Stimulated activated CD4-positive, alpha-beta T cell treated with anti-CD3 and anti-CD28 coated beads, Interleukin-4, amount 100 ng/mL, for 1 hour (primary cell): ENCODE measurements at places on chromosomes 11 and 22.

GRCh38 chr11:79047321-79047720 is 393.5 kb downstream of the TENM4 start:
- DNase-seq = no peak

DNA sequence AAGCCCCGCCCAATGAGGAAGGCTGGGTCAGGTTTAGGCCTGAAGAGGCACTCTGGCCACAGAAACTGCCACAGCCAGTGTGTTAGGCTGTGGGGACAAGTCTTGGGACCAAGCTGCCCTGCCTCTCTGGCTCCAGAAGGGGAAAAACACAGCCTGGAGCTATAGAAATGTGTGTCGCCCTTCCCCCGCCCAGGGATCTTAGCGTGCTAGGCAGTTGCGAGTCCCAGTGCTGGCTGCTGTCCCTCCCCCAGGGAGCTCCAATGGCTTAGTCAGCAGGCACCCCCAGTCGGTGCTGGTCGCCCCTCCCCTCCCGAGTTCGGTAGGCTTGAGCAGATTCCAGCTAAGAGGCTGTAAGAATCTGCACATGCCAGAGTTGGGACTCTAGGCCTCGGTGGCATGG is 99.5 kb upstream of the API5 start:
- no peak for DNase-seq

DNA sequence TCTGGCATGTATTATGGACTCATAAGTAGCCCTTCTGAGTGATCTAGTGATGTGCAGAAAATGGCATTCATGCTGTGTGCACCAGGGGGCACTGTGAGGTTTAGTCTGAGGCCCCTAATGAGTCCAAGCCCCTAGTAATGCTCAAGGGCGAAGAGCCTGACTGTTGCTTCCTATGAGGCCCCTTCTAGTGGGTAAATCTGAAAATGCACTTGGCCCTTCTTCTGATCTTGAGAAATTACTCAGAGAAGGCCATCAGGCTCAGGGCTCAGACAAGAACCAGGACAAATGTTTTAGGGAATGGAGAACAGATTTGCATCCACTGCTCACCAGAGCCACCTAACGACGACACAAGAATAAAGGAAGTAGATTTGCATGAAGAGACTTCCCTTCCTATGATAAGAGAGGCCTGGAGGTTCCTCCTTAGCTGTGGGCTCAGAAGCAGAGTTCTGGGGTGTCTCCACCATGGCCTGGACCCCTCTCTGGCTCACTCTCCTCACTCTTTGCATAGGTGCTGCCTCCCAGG is 75.8 kb downstream of the GGTLC2 start:
- peak; percentile 33 for DNase-seq

- DNase-seq = no peak
Observed at GRCh38 chr11:131966667-131967066, 596.3 kb downstream of the NTM start.

DNA sequence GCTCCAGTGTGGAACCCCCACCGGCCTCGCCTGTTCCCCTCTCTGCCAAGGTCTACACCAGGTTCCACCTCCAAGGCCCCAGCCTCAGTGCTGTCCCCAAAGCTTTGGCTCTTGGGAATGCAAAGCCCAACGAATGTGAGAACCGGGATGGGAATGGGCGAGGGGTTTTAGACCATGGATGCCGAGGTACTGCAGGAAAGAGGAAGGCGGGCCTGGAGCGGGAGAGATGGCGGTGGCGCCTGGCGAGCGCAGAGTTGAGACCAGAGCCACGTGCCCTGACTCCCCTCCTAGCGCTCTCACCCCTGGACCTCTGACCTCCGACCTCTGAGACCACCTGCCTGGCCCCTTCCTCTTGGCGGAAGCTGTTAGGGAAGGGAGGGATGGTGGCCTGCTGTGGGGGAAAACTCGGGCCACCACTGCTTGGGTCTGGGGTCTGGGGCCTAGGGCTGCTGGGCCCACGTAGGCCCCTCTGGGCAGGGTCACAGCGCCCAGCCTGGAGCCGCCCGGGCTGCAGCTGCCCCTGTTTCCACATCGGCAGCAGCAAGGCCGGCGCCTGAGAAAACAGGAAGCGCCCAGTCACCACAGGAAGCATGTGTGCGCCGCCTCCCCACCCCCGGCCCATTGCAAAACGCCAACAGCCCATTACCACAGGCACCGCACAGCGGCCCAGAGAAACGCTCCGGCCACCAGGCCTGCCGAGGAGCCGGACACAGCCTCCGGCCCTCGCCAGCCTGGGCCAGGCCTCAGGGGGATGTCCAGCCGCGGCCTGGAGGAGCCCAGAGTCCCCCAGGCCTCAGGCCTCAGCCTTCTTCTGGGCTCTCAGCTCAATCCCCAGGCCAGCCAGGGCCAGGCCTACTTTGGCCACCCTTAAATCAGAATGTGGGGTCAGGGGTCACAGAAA is 13.8 kb upstream of the SLC39A13 start:
- peak; percentile 65 for DNase-seq

GRCh38 chr11:91742155-91742554 is 482.5 kb upstream of the FAT3 start:
- DNase-seq = no peak

DNA sequence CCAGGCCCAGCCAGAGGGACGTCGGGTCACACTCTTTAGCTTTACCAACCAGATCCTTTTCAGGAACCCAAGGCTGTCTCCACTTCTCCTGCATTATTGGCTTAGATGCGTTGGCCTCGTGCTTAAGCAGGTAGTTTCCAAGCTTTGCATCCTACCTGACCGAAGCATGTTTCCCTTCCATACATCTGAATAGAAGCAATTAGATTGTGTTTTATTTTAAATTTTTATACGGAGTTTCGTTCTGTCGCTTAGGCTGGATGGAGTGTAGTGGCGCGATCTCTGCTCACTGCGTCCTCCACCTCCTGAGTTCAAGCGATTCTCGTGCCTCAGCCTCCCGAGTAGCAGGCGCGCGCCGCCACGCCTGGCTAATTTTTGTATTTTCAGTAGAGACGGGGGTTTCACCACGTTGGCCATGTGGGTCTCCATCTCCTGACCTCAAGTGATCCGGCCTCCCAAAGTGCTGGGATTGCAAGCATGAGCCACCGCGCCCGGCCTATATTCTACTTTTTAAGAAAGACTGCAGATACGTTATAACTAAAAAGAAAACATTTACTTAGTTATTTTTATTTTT is 677 bp downstream of the DYNC2H1 start:
- DNase-seq = no peak

GRCh38 chr11:116730601-116731000 is 42.2 kb downstream of the BUD13 start:
- DNase-seq = no peak

GRCh38 chr11:10906521-10906920 is 48.7 kb upstream of the ZBED5 start:
- no peak for DNase-seq

- DNase-seq = no peak
Observed at GRCh38 chr22:41499624-41500280, 30.8 kb downstream of the ACO2 start.

- no peak for DNase-seq
Observed at GRCh38 chr11:75571625-75572024, 9.6 kb downstream of the SERPINH1 start.

- no peak for DNase-seq
Observed at GRCh38 chr11:110755941-110756340, 43.7 kb upstream of the ARHGAP20 start.

DNA sequence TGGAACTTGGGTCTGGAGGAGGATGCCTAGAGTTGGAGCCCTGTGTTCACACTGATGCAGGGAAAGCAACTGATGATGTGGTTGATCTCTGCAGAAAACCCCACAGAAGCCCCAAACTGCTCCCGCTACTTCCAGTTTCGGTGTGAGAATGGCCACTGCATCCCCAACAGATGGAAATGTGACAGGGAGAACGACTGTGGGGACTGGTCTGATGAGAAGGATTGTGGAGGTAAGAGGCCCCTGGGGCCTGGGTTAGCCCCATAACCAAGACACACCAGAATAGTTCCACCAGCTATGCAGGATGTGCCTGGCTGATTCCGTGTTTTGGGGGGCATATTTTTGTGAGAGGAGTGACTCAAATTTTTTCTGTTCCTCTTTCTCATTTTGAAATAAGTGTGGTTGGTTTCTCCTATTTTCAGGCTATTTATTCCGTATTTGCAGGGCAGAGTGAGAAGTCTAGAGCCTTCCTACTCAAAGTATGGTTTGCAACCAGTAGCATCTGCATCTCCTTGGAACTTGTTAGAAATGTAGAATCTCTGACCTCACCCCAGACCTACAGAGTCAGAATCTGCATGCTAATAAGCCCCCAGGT is 137.3 kb upstream of the SORL1-AS1 start:
- no peak for DNase-seq

DNA sequence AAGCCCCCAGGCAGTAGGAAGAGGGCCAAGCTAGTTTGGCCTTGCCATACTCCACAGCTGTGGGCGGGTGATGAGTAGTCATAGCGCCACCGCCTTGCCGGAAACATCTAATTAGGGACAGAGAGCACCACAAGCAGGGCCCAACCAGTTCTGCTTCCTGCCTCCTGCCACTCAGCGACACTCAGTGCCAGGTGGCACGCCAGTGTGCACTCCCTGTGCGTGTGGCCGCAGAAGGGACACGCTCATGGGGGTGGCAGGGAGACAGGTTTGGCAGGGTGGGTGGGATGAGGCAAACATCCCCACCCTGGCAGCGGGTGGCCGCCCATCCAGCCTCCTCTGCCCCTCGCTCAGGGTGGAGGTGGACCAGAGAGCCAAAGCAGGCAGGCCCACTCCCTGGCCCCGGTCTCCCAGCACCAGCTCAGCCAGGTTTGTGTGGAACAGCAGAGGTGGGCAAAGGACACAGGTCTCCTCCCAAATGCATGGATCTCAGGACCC is 4.9 kb downstream of the OVOL1 start:
- peak; percentile 33 for DNase-seq

GRCh38 chr22:48692734-48693376 is 1134.8 kb downstream of the BRD1 start:
- DNase-seq = no peak

DNA sequence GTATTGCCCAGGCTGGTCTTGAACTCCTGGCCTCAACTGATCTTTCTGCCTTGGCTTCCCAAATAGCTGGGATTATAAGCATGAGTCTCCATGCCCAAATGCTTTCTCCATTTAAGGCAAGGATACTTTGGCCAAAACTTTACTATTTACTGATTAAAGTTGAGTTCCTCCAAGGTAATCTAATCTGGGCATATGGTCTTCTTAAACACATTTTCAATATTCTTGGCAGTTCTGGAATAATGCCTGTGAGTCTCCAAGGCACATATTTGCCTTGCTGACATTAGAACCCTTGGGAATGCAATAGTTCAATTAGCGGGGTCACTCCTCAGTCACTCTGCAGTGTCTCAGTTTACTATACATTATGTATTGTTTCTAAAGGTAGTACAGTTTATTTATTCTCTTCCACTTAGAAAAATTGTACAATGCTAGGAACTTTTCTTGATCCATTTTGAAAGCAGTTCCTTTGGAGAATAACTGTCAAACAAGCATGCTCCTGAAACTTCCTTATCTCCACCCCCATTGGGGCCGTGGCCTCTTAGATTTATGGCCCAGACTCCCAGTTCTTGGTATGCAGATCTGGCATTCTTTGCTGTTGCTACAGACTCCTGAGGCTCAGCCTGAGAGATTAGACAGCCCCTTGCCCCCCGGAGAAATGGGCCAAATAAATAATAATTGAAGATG is 13.1 kb upstream of the RAB38 start:
- no peak for DNase-seq
